Kidney epithelial cell (primary cell): ENCODE measurements at places on chromosomes 7 and 10. TPM values are rescaled to one million over a fixed set of nuclear protein-coding genes. Genes with fewer than 3 reads are reported as not detected.

The ESYT2 gene
- 53.1 and 54.1 TPM in 2 replicates for total RNA-seq

The PDE1C gene
- total RNA-seq: 2.3 and 2.6 TPM in 2 replicates

The CXCL12 gene
- total RNA-seq: 13.0 and 13.5 TPM in 2 replicates

The HIPK2 gene
- total RNA-seq: 44.0 and 50.5 TPM in 2 replicates

The FKBP6 gene
- total RNA-seq: not detected in 2 replicates

The C10orf62 gene
- not detected in 2 replicates for total RNA-seq

The HYCC1 gene
- total RNA-seq: 20.7 and 29.9 TPM in 2 replicates

The C10orf143 gene
- 0.75 and 0.88 TPM in 2 replicates for total RNA-seq

The SCD gene
- 273 and 288 TPM in 2 replicates for total RNA-seq

The ZNF503 gene
- total RNA-seq: 13.8 and 16.8 TPM in 2 replicates

The TMEM176B gene
- 15.8 and 17.5 TPM in 2 replicates for total RNA-seq

The RHEB gene
- total RNA-seq: 99.7 and 139 TPM in 2 replicates

The ACTL6B gene
- not detected in 2 replicates for total RNA-seq

The PLAC9 gene
- total RNA-seq: not detected in 2 replicates

The PPP1R17 gene
- total RNA-seq: not detected in 2 replicates

The NUPR2 gene
- 1.5 TPM in 1 of 2 replicates, not detected in the other for total RNA-seq

The NUTM2B gene
- total RNA-seq: 2.0 TPM in 1 of 2 replicates, not detected in the other

The KCND2 gene
- total RNA-seq: 0.27 and 0.29 TPM in 2 replicates

The NEUROG3 gene
- not detected in 2 replicates for total RNA-seq

The TMEM120A gene
- 17.4 and 24.2 TPM in 2 replicates for total RNA-seq

The SAP25 gene
- 0.62 TPM in 1 of 2 replicates, not detected in the other for total RNA-seq

The TMEM236 gene
- total RNA-seq: 0.08 and 0.14 TPM in 2 replicates

The TEX36 gene
- total RNA-seq: not detected in 2 replicates

The PRPS1L1 gene
- not detected in 2 replicates for total RNA-seq

The FAM237B gene
- not detected in 2 replicates for total RNA-seq

The ANXA8L1 gene
- 1.0 and 6.2 TPM in 2 replicates for total RNA-seq

The PITX3 gene
- total RNA-seq: 0.14 and 0.21 TPM in 2 replicates

The DBNL gene
- 120 and 121 TPM in 2 replicates for total RNA-seq

The SPDYE9 gene
- total RNA-seq: not detected in 2 replicates

The ARHGEF5 gene
- 22.6 and 25.1 TPM in 2 replicates for total RNA-seq

The OIT3 gene
- not detected in 2 replicates for total RNA-seq
